Ammon's horn (tissue), 1 donor: ENCODE measurements at places on chromosomes 6 and 20.

- DNase-seq = no peak
Observed at GRCh38 chr6:36862164-36862847, 12.3 kb downstream of the PPIL1 start.

GRCh38 chr6:154161689-154162088 lies 122.6 kb downstream of the OPRM1 start:
- DNase-seq = no peak

GRCh38 chr6:157158897-157159296 lies 164.4 kb downstream of the TMEM242 start:
- no peak for DNase-seq

DNA sequence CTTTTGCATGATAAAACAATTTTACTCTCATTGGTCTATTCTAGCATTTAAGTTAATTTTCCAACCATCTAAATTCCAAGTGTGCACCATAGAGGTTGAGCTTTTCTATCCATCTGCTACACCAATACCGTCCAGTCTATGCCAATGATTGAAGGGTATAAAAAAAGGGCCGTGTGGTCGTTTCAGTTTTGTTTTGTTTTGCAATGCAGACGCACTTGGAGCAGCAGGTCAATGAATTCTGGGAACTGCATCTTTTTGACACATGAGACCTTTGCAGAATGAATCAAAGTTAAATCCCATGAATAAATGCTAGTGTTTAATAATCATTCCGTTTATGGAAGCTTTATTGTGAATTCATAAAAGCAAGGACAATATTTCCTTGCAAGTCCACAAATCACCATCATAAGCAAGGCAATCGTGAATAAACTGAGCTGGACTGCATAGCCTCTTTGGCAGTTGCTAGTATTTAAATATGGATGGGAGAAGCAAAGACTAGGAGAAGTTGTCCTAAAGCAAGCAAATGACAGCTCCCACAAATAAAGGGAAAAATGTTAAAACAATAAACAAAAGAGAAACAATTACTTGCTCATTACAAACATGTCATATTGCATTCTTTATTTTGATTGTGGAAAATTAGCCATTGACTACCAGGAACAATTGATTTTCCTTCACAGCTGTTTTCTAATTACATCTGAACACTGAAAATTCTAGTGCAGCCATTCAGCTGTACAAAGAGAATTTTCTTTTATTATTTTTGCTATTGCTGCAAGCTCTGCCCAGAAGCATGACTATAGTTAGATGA lies 649.7 kb upstream of the GJE1 start:
- DNase-seq = no peak

DNA sequence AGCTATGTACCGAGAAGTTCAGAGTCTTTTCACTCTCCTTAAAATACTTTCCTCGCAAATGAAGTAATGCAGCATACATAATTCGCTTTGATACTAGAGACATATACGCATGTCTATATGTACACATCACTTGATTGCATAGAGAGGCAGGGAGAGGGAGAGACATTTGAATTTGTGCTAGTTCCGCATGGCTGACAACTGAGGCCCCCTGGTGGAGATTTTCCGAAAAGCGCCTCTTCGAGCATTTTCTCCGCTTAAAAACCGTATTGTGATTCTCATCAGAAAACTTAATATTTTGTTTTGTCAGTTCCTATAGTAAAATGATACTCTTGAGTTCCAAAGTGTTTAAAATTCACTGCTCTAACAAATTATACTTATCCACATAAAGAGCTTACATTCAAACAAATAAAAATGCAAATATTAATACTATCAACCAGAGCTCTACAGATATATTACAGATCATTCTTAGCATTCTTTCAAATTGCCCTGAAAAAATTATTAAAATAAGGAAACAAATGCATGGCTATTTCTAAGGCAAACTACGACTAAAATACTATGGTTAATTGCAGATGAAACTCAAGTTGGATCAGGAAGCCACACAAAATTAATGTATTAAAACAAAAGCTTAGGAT lies 637 bp downstream of the MYLK4 start:
- peak; percentile 70 for DNase-seq

- no peak for DNase-seq
Observed at GRCh38 chr6:168270274-168271172, 49.1 kb downstream of the DACT2 start.

GRCh38 chr6:44388135-44388487 lies 605 bp downstream of the CDC5L start:
- peak; percentile 18 for DNase-seq

- DNase-seq = no peak
Observed at GRCh38 chr6:144423167-144423566, 138.0 kb downstream of the UTRN start.
